Choroid plexus epithelial cell (primary cell): ENCODE measurements at places on chromosomes 7 and 10.

GRCh38 chr7:131921016-131921415 is 364.6 kb upstream of the PODXL start:
- no peak for DNase-seq

GRCh38 chr10:11594589-11595394 is 16.7 kb downstream of the USP6NL start:
- no peak for DNase-seq

- no peak for DNase-seq
Measured at GRCh38 chr10:48452879-48453412, 146.5 kb downstream of the MAPK8 start.

DNA sequence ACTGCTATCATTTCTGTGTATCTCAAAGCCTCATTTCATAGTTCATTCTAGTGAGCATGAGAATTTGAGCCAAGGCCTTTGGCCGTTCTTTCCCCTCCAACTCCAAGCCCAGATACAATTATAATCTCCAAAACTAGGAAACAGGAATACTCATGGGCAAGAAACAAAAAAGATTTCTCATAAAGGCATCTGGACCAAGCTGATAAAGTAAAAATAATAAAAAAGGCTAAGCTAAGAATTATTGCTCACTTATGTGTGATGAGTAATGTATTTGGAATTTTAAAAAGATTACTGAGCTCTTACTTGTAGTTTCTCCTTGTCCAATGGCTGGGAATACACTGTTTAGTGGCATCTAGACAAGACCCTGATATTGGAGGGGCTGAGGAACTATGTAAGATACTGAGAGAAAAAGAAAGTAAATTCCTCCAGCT is 196.4 kb upstream of the POM121L12 start:
- DNase-seq = peak; percentile 5

DNA sequence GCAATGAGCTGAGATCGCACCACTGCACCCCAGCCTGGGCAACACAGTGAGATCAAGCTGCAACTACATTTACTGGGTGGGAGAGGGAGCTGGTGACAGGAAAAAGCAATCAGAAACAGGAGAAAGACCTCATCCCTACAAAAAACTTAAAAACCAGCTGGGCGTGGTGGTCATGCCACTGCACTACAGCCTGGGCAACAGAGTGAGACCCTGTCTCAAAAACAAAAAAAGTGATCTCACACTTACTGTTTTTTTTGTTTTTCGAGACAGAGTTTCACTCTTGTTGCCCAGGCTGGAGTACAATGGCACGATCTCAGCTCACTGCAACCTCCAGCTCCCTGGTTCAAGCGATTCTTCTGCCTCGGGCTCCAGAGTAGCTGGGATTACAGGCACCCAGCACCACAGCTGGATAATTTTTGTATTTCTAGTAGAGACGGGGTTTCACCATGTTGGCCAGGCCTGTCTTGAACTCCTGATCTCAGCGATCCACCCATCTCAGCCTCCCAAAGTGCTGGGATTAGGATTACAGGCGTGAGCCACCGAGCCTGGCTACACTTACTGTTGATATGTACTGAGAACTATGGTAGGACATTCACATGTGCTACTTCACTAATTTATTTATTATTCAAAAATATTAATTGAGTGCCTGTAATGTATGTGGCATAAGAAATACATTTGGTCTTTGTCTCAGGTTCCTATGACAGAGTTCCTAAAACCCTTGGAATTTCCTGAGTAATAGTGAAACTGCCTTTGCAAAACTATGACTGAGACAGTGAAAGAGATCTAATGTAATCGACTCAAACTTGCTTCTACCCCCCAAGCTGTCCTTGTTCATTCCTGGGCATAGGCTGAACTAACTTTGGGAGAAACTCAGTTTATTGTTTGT is 27.7 kb upstream of the NRBF2 start:
- peak; percentile 55 for DNase-seq

GRCh38 chr7:66859794-66860645 is 61.0 kb upstream of the TMEM248 start:
- DNase-seq = peak; percentile 36

- DNase-seq = no peak
Measured at GRCh38 chr10:131774681-131775085, 126.1 kb upstream of the PPP2R2D start.

GRCh38 chr10:102175415-102175814 is 23.2 kb downstream of the NOLC1 start:
- peak; percentile 59 for DNase-seq

DNA sequence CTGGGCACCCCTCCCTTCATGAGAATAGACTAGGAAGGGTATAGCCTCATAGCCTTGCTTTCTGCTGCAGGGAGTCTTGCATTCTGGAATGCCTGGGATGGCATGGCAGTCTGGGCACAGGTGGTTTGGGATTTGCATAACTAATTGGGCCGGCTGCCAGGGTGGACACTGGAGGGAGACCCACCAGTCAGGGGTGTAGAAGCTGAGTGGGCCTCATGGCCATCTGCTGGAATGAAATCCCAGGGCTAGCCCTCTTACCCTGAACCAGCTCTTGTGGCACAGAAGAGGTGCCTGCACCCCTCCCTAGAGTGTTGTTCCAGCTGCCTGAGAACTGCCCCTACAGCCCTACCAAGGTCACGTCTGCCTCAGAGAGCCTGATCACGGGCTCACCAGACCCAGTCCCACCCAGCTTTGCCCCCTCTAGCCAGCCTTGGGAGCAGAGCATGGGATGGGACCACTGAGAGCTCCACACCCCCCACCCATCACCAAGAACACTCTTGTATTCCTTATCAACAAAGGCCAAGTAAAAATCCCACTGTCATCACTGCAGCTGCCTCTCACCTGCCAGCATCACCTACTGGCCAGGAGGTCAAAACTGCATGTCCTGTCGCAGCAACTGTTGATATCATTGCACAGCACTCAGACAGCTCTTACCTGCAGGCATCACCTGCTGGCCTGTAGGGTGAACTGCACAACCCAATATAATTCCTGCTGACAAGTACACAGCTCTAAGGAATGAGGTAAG is 148.9 kb downstream of the ZEB1 start:
- DNase-seq = peak; percentile 60

DNA sequence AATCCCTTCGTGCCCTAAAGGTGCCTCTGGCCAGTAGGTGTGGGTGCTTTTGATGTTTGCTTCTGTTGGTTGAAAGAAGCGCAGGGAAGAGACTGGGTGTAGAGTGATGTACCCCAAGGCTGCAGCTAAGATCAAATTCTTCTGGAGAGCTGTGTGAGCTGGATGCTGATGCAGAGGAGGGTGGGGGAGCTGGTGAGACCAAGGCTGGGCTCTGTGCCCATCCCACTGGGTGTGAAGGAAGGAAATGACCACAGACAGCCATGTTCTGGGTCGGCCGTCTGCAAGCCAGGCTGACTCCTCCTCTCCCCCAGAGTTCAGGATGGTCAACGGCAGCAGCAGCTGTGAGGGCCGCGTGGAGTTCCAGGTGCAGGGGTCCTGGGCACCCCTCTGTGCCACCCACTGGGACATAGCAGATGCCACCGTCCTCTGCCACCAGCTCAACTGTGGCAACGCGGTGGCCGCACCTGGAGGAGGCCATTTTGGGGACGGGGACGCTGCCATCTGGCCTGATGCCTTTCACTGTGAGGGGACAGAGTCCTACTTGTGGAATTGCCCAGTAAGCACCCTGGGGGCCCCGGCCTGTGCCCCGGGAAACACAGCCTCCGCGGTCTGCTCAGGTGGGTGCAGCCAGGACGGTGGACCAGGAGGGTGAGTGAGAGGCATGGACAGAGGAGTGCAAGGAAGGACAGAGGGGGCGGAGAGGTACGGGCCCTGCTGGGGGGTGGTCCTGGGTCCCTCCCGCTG is 5.1 kb downstream of the SCART1 start:
- DNase-seq = no peak

- no peak for DNase-seq
Measured at GRCh38 chr10:111199587-111199986, 122.8 kb downstream of the ADRA2A start.

- no peak for DNase-seq
Measured at GRCh38 chr10:121524157-121524817, 74.0 kb downstream of the FGFR2 start.

DNA sequence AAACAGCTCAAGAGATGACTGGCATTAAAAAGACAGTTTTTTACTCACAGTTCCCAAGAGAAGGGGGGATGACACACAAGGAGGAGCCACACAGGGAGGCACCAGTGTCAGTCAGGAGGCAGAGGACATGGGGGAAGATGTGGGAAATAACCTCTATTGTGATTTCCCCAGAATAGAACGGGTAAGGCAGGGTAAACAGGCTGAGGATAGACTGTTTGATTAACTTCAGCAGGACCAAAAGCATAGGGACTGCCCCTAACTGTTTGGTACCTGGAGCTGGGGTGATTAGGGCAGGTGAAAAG is 60.7 kb downstream of the RAPGEF5 start:
- DNase-seq = no peak

DNA sequence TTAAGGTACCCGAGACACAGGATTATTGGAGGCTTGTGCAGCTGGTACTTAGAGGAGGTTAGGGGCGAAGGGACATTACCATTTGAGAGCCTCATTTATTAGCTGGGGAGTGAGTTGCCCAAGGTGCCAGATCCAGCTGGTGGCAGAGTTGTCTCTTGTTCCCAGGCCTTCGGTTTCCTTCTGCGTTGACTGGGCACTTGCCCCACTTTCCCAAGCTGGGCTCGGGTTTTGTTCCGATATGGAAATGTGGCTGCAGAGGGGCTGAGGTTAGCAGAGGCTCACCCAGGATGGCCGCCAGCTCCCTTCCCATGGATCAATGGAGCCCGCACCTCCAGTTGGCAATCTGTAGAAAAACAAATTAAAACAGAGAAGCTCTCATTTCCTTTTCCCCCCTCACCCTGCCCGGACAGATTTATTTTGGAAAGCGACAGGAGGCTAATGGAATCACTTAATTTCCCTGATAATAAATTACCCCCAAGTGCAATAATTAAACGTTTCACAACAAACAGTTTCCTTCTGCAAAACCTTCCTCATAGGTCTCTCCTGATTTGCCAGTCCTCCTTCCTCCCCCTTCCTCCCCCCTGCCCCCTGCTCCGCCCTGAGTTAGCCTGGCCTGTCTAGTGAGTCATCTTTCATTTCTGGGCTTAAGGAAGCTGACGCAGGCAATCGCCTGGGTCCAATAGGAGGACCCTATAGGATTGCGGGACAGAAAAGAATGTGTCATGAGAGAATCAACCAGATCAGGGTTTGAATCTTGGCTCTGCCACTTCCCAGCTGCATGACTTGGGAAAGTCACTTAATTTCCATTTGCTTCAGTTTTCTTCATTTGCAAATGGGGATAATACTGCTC is 51.7 kb downstream of the ADRA2A start:
- DNase-seq = no peak

DNA sequence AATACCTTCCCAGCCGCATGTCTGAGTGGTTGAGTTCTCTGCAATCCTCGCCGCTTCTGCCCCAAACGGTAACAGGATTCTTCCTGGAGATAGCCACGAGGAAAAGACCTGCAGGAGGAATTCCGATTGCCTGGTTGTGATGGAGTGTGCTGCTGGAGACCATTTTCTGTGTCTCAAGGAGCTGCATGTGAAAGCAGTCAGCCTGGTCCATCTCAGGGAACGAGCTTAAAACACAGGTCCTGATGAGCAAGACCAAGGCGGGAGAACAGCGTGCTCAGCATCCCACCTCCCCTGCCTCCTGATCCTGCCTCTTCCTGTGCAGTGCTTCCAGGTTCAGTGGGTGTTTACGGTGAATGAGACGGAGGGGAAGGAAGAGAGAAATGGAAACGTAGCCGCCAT is 26.5 kb downstream of the VIPR2 start:
- no peak for DNase-seq

DNA sequence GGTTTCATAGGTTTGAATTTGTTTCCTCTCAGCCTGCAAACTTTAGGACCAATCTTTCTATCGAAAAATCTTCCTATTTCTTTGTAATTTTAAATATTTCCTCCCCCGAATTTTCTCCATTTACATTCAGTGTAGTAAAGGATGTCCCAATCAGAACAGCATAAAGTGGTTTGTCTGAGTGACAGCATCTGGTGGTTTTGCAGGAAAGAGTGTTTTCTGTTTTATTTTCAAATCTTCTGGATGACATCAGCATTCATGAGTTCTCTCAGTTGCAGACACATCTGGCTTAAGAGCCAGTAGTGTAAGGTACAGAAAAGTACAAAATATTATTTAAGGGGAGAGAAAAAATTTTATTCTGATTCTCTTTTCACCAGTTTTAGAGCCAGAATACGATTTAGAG is 634.8 kb downstream of the PHTF2 start:
- DNase-seq = no peak

DNA sequence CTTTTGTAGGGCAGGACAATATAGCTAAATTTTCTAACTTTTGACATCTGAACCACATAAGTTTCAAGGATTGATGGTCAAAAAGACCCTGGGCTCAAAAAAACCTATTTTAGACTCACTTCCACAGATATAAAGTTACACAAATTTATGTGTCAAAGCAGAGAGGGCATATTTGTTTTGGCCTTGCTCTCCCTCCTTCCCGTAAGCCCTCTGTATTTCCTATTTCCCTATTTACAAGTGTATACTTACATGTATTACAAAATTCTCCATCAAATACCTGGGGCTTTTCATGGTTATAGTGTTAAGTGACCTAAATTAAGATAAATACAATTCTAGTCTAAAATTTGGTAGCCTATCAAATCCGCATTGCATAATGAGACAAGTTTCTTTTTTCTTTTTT is 2.6 kb downstream of the KDM7A start:
- no peak for DNase-seq

- DNase-seq = no peak
Measured at GRCh38 chr7:139758388-139758787, 19.4 kb downstream of the HIPK2 start.

- peak; percentile 93 for DNase-seq
Measured at GRCh38 chr10:12720217-12720981, 281.1 kb downstream of the CCDC3 start.

- DNase-seq = no peak
Measured at GRCh38 chr7:5388905-5389433, 34.7 kb downstream of the TNRC18 start.

- DNase-seq = peak; percentile 53
Measured at GRCh38 chr7:74032191-74032490, 4.2 kb downstream of the ELN start.

DNA sequence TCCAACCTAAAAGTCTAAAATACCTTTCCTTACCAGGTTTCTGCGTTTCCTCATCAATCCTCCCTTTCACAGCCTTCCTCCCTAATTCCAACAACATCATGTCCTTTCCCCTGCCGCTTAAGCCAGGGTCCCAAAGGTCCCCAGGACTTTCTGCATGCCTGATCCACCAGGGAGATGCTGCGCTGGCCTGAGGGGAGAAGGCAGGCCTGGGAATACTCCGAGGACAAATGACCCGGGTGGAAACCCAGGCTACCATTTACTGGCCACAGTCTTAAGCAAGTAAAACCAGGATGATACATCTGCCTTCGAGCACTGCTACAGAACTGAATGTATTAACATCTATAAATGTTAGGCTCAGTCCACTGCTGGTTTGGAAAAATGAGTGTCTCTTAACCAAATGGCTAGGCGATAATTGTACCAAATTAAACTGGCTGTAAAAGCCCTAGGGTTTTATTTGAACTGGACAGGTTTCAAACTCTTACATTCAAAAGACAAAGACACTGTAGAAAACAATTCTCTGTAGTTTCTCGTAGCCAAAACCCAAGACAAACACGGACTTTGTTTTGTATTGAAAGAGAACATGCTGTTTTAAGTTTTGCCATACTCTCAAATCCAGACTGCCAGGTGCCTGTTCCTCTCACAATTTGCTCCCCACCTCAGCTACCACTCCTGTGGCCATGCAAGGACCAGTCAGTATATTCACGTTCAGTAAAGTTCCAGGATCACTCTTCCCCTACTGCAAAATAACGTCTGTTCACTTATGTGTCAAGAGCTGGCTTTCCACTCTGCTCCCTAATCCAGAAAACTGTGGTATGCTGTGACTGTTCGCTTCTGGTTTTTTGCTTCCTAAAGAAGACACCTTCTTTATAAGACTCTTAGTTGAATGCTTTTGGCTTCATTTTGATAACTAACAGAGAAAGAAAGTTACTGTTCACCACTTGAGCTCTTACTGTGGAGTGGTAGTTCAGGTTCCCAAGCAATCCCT is 145.7 kb downstream of the RNF216 start:
- no peak for DNase-seq
